ENCODE measurements at places on chromosomes 4 and X.

GRCh38 chrX:20270562-20270890, 3.8 kb upstream of the RPS6KA3 start:
- DNase-seq: no peak

- no peak for DNase-seq
Measured at GRCh38 chr4:67167849-67168248, 377.5 kb downstream of the CENPC start.

GRCh38 chr4:42225286-42225685, 72.8 kb upstream of the BEND4 start:
- no peak for DNase-seq

- no peak for DNase-seq
Measured at GRCh38 chrX:40866893-40867292, 131.6 kb upstream of the MED14 start.

DNA sequence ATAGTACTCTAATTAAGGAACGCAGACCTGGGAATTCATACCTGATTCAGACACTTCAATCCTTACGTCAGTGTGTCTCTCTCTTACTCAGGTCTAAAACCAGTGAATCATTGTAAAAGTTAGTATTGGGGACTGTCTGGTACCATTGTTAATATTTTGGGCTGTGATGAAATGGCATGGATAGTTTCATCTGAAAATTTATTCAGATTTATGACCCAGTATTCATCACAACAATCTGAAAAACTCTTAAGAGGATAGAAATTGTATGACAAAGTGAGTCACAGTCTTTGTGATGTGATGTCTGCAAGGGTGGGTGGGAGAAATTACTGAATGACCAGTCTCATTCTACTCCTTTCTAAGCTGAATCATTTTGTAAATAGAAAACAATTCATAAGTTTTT, 10.3 kb downstream of the FGF2 start:
- DNase-seq: no peak

- no peak for DNase-seq
Measured at GRCh38 chr4:102454268-102454667, 46.9 kb upstream of the NFKB1 start.

- no peak for DNase-seq
Measured at GRCh38 chr4:36168127-36168878, 76.0 kb downstream of the ARAP2 start.

GRCh38 chr4:40149960-40150385, 46.9 kb upstream of the RHOH start:
- DNase-seq: peak; percentile 62

- no peak for DNase-seq
Measured at GRCh38 chr4:56078866-56079265, 130.1 kb downstream of the CEP135 start.

DNA sequence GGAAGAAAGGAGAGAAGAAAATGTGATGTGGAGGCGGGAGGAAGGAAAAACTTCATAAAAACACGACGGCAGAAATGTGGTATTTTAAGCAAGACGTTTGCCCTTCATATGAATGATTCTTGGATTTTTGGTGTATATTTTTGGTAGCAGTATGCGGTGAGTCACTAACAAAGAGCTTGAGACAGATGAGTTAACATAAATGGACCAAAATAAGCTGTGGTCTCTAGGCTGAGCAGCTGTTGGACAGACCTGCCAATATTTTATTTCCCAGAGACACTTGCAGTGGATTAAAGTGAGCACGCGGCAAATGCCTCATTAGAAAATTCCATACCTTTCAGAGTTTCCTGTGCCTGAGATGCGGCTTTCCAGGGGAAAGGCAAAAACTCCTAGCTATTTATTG, 43.1 kb upstream of the RPS6KA3 start:
- no peak for DNase-seq

DNA sequence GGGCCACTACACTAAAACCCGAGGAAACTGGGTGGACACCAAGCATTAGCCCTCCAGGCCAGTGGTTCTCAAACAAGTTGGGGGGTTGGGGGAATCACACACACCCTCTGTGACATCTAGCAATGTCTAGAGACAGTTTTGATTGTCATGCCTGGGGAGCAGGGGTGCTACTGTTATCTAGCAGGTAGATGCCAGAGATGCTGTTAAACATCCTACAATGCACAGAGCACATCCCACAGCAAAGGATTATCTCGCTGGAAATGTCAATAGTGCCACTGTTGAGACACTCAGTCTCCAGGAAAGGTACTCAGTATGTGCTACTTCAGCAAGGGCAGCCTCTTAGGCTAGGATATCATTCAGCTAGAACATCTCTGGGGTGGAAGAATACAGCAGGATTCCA, 1.3 kb downstream of the SMC1A start:
- DNase-seq: no peak

DNA sequence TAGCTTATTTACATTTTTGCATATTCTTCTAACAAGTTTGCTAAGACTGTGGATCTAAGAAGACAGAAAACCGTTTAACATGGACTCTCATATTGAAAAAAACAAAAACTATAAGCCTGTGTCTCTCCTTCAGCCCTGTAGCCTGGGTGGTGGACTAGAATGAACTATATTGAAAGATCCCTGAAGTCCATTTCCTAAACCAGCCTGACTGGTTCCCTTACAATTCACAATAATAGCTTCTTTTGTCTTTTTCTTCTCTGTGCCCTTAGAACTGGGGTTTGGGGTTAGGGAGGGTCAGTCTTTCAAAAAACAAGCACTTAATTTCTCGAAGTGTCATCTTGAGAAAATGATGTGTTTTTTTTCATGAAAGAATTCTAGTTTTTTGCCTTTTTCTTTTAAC, 59.0 kb downstream of the GSTCD start:
- DNase-seq: no peak

DNA sequence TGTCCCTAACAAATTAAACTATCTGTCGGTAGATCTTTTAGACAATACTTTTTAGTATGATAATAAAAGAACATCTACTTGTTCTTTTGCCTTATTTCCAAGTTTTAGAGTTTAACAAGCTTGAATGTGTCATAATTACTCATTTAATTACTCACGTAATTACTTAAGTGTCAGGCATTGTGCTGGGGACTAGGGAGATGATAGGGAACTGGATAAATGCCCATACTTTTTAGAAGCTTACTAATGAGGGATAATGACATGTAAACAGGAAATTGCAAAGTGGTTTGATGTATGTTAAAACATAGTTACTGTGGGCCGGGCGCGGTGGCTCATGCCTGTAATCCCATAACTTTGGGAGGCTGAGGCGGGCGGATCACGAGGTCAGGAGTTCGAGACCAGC, 158.3 kb downstream of the DMD start:
- no peak for DNase-seq

GRCh38 chrX:997631-998137, 214.8 kb downstream of the CRLF2 start:
- DNase-seq: no peak

DNA sequence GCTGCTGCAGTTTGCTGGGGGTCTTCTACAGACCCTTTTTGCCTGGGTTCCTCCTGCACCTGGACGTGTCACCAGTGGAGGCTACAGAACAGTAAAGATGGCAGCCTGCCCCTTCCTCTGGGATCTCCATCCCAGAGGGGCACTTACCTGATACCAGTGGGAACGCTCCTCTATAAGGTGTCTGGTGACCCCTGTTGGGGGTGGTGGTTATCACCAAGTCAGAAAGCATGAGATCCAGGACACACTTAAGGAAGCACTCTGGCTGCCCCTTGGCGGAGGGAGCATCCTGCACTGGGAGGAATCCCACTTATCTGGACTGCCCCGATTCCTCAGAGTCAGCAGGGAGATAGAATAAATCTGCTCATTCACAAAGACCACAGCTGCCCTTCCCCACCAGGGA, 218.9 kb upstream of the GALNTL6 start:
- DNase-seq: no peak

DNA sequence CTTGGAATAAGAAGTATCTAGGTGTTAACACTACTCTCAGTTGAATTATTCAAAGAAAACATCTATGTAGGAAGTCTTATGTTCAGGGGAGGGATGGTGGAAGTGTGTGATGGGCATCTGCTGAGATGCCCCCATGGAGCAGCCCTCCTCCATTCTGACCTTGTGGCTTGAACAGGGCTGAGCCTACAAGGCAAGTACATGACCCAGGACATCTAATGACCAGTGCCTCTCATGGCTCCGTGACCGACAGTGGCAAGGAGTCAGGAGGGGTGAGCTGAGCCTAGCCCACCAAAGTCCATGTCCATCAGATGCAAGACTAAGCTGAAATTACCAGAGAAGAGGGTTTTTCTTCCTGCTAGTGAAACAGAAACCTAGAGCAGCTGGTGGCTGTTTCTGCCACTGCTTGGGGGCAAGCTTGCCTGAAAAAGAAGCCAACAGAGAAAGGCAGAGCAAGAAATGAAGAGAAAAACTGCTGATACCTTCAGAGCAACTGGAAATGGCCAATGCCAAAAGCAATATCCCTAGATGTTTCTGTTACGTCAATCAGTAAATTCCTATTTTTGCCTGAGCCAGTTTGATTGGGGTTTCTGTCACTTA, 113.5 kb downstream of the TSPAN5 start:
- DNase-seq: no peak

- DNase-seq: no peak
Measured at GRCh38 chrX:117092641-117093040, 629.9 kb upstream of the CT83 start.

DNA sequence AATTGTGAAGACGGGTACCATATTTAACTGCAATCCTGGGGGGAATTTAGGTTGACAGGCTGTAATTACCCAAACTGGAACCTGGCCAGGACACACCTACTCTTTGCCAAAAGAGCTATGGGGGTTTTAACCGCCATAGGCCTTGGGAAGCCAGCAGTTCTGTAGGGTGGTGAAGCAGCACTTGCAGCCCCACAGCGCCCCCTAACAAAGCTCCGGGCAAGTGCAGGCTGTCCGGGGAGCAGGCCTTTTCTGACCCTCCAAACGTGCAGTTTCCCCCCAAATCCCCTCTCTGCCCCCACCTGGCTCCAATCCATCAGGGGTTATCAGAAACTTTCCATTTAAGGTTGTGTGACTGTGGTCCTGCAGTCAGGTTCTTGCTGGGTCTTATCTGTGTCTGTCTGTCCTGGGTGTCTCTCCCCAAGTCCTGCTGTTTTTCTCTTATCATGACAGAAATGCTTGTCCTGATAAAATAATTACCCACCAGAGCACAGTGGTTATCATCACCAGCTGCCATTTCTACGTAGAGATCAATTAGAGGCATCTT, 350.9 kb downstream of the MID1IP1 start:
- peak; percentile 11 for DNase-seq

DNA sequence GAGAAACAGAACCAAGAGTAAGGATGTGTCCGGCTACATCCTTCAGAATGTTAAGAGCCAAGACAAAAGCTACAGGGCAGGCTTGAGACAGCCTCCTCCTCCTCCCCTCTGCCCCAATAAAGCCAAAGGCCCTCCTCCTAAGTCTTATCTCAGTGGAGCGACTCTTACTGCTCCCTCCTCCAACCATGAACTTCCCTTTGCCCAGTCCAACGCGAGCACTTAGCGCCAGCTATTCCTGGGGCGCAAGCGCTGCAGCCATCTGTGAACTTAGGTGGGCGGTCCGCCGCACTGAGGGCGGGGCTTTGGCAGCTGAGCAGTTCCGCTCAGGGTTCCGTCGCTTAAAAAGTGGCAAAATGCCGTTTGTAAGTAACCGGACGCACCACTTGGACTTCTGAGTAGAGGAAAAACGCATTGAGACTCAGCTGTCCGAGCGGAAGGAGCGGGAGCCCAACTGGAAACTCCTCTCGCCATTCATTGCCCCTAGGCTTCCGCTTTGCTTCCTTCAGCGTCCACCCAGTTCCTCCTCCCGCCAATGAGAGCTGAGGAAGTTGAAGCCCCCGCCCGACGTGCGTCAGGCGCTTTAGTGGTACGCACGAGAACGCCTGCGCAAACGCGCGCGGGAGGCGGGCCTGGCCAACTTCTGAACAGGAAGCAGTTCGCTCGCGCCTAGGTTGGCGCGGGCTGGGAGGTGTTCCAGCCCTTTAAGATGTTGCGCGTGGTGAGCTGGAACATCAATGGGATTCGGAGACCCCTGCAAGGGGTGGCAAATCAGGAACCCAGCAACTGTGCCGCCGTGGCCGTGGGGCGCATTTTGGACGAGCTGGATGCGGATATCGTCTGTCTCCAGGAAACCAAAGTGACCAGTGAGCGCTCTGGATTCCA, at the start of gene APEX2:
APEX2 (plus strand) TSS at position 647 of the 882 bp plus-strand sequence; CDS start at position 707, 60 bp downstream.
- peak; percentile 84 for DNase-seq

- DNase-seq: no peak
Measured at GRCh38 chr4:74018116-74018515, 19.6 kb upstream of the CXCL5 start.

DNA sequence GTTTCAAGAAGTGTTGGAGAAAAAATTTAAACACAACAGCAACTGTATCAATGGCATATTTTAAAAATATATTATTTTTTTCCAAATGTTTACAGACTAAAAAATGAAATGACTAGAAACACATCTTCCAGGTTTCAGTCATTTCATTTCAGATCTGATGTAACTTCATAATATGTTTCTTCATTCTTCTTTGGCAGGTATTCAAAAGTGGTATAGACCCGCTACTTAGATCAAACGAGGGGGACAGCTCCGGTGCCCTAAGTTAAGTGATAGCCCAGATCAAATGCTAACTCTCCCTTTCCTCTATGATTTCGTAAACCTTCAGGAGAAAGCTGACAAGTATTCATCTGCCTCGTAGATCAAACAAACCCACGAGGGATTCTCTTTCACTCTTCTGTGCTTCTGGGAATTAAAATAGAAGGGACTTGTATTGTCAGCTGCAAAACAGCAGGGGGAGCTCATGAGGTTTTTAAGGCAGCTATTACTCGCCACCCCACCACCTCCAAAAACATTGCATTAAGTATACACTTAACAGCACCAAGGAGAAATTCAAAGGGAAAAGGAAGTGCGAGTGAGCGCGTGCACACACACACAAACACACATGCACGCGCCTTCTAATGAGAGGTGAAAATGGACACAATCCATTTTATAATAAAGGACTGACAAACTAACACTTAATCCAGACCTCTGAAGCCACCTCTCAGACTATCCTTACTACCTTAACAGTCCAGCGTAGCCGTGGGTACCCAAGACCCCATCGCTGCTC, 21.4 kb downstream of the HELT start:
- peak; percentile 31 for DNase-seq

- DNase-seq: no peak
Measured at GRCh38 chrX:115214151-115214550, 19.7 kb downstream of the LRCH2 start.

- DNase-seq: no peak
Measured at GRCh38 chr4:41455206-41455605, 82.8 kb upstream of the LIMCH1 start.

- DNase-seq: no peak
Measured at GRCh38 chrX:43657671-43658070, 1.6 kb downstream of the MAOA start.

GRCh38 chr4:2101346-2102044, 42.4 kb downstream of the NAT8L start:
- no peak for DNase-seq

Measured in activated CD4-positive, alpha-beta T cell treated with anti-CD3 and anti-CD28 coated beads, Interleukin-2, amount 50 U/mL, for 4 hours (primary cell).